ENCODE measurements at places on chromosomes 16 and 17. TPM values are rescaled to one million over a fixed set of nuclear protein-coding genes. Genes with fewer than 3 reads are reported as not detected.

The C16orf86 gene
- 5.6 TPM for total RNA-seq

DNA sequence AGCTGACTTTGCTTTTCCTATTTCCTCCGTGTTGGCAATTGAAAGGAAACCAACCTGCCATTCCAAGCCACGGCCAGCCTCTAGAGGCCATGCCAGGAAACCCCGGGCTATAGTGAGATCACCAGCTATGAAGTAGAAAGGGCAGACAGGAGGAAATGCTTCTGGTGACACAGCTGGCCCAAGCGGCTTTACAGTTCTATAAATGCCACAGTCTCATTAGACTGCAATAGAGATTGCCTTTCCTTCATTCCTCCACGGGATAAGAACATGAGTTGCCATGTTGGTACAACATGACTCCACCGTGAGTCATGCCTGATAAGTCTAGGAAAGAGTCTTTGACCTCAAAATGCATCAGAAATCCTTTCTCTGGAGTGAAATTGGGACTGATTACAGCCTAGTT lies 384.9 kb downstream of the GRIN2A start:
- no peak for DNase-seq

GRCh38 chr16:31452631-31453106 lies 6.6 kb upstream of the ARMC5 start:
- DNase-seq, result peak; percentile 93

GRCh38 chr17:44878627-44879221 lies 20.5 kb downstream of the EFTUD2 start:
- DNase-seq, result peak; percentile 53

- peak; percentile 36 for DNase-seq
These were observed 5.3 kb downstream of the MNT start for GRCh38 chr17:2395258-2396181.

GRCh38 chr17:4405038-4405669 lies 28.6 kb upstream of the SPNS3 start:
- no peak for DNase-seq

DNA sequence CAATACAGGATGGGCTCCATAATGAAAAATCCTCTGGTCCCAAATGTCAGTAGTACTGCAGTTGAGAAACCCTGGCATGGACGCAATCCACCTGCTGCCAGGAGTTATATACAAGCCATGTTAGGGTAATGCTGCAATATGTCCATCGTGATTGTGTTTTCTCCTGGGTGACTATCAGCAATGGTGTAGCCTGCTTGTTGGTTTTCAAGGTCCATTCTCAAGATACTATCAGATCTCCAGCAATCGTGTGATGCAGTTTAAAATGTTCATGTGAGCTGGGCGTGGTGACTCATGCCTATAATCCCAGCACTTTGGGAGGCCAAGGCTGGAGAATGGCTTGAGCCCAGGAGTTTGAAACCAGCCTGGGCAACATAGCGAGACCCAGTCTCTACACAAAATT lies 24.0 kb downstream of the ABCC1 start:
- DNase-seq, result no peak

The TSPOAP1 gene
- 4.0 TPM for total RNA-seq

The RUNDC1 gene
- total RNA-seq, result 8.8 TPM

DNA sequence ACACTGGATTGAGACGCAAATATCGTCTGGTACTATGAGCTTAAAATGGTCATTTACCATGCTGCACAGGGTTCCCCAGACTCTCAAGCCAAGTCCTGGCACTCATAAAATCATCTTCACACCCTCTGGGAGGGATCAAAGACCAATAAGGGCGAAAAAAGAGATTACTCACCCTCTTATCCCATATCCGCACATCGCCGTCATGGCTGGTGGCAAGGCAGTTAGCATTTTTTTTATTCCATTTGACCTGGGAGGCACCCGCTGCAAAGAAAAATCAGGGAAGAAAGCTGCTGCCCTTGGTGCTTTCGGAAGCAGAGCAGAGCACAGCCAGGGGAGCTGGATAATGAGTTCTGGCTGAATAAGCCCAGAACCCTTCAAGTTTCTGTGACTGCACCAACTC lies 42.4 kb downstream of the WDR59 start:
- no peak for DNase-seq
